ENCODE measurements at places on chromosomes 2 and 18.

DNA sequence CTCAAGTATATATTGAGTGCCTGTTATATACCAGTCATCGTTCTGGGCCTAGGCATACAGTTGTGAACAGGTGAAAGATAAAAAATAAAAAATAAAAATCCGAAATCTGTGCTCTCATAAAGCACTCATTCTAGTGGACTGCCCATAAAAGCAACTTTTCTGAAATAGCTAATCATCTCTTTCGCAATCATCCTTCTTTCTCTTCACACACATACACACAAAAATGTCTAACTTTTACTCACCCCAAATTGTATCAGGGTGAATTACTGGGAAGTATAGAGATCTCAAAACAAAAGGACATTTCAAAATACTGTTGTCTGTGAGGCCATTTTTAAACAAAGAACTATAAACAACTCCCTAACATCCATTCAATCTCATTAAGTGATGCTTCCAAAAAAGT lies 29.6 kb upstream of the ORC2 start:
- DNase-seq, result peak; percentile 28

GRCh38 chr2:160417745-160418397 lies 75.7 kb downstream of the RBMS1 start:
- DNase-seq, result peak; percentile 94

- no peak for DNase-seq
Observed at GRCh38 chr2:47346638-47347037, 56.3 kb upstream of the MSH2 start.

- DNase-seq, result no peak
Observed at GRCh38 chr18:24364177-24364576, 33.4 kb downstream of the OSBPL1A start.

DNA sequence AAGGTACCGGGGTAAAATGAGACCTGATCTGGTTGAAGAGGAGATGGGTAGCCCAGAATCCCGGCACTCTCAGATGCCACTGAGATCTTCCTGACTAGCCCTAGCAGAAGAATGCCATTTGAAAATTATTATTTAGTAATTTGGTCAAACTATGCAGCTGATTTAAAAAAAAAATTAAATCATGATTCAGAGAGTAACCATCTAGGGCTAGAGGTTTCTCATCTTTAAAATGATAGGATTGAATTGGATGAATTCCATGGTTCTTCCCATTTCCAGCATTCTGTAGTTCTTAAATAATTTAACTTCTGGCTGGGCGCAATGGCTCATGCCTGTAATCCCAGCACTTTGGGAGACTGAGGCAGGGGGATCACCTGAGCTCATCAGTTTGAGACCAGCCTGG lies 106.1 kb downstream of the MYO1B start:
- peak; percentile 34 for DNase-seq

DNA sequence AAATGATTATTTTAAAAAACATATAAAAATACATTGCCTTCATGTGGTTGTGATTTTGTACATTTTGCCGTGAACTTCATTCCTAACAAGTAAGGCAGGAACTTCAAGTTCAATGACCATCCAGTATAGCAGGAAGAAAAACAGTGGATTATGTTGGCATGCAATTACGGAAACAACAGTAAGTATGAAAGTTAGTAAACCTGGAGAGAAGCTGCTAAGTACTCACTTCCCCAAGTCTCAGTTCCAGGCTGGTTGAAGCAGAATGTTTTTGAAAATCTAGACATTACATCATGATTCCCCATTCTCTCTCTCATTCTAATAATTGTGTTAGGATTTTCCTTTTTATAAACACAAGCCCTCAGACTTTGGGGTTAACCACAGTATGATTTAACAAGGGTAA lies 987.1 kb upstream of the KLHL29 start:
- no peak for DNase-seq

GRCh38 chr18:76982038-76982437 lies 150.5 kb downstream of the MBP start:
- no peak for DNase-seq

DNA sequence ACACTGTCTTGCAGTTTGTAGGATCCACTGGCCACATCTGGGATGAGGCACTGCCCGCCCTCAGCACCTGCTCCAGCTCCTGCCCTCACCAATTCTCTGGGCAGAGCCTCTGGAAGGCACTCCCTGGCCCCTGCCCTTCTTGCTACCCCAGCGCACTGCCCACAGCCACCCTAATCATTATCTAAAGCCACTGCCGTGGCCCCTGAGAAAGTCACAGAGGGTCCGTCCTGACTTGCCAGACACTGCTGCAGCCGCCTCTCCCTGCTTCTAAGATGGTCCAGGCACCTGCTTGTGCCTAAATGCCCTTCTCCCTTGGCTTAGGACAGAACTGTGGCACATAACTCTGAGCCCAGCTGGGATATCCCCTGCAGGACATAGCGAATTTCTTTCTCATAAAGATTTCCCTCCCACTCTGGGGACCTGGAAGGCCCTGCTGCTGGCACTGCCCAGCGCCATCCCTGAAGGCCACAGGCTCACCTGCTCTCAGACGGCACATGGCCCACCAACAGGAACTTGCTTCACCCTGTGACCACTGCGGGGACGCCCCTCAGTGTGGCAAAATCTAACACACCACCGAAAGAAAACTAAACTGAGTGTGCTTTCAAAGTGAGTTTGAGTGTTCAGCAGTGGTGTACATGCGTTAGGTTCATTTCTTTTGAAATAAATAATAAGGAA lies 244.9 kb downstream of the HDAC4 start:
- DNase-seq, result no peak

- DNase-seq, result no peak
Observed at GRCh38 chr2:128362176-128362888, 43.7 kb upstream of the HS6ST1 start.

GRCh38 chr18:73043611-73044010 lies 175.8 kb upstream of the NETO1 start:
- DNase-seq, result no peak

GRCh38 chr2:149064365-149064841 lies 25.9 kb downstream of the LYPD6B start:
- DNase-seq, result no peak

GRCh38 chr18:23592911-23593310 lies 6.6 kb upstream of the NPC1 start:
- no peak for DNase-seq

- DNase-seq, result no peak
Observed at GRCh38 chr2:118119158-118119727, 31.0 kb downstream of the INSIG2 start.

DNA sequence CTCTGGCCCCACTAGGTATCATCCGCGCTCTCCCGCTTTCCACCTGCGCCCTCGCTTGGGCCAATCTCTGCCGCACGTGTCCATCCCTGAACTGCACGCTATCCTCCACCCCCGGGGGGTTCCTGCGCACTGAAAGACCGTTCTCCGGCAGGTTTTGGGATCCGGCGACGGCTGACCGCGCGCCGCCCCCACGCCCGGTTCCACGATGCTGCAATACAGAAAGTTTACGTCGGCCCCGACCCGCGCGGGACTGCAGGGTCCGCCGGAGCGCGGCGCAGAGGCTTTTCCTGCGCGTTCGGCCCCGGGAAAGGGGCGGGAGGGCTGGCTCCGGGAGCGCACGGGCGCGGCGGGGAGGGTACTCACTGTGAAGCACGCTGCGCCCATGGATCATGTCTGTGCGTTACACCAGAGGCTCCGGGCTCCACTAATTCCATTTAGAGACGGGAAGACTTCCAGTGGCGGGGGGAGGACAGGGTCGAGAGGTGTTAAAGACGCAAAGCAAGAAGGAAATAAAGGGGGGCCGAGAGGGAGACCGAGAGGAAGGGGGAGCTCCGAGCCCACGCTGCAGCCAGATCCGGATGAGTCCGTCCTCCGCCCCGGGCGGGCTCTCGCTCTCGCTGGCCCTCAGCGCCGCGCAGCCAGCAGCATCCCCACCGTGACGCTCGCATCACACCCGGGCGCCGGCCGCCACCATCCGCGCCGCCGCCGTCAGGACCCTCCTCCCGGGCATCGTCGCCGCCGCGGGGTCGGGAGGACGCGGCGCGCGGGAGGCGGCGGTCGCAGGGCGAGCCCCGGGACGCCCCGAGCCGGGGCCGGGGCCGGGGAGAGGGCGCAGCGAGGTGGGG lies 664 bp downstream of the NETO1 start:
- DNase-seq, result no peak

DNA sequence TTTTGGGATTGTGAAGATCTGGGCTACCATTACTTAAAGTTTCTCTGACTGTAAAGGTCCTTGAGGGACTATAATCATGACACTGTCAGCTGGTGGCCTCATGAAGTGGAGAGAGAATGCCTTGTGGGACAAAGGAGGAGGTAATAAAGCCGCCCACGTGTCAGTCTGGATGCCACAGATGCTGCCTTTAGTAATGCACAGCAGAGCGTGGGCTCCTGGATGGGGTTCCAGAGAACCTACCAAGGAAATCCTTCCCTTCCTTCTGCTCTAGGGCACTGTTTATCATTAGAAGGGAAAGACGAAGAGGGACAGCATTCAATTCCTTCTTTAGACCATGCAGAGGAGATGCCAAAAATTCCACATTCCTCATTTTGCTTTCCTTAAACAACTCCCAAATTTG lies 63.5 kb downstream of the COL5A2 start:
- DNase-seq, result peak; percentile 41

- peak; percentile 32 for DNase-seq
Observed at GRCh38 chr18:7467708-7468466, 99.2 kb upstream of the PTPRM start.

GRCh38 chr2:121836611-121837010 lies 81.2 kb downstream of the TSN start:
- DNase-seq, result no peak

GRCh38 chr2:74862020-74862964 lies 28.4 kb downstream of the HK2 start:
- no peak for DNase-seq

DNA sequence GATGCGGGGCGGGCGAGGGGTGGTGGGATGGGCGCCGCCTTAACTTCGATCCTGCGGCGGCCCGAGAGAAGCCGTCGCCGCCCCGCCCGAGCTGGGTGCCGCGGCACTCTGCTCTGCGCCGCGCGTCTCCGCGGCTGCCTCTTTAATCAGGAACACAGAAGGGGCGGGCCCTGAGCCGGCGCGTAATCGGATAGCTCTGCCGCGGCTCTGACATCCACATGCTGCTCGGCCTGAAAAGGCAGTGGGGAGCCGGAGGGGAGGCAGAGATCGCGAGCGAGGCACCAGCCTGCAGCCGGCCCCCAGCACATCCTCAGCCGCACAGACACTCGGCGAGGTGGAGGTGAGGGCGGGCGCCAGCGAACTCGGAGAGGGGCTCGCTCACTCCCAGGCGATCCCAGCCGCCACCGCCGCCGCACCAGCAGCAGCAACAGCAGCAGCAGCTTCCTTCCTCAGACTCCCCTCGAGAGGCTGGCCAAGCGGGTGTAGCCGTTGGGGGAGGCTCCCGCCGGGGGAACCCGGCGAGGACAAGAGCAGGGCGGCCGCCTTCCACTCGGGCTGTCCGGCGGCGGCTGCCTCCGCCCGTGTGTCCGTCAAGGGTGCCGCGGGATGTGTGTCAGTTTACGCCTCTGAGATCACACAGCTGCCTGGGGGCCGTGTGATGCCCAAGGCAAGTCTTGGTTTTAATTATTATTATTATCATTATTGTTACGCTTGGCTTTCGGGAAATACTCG lies at the start of gene NRP2:
TSS of gene NRP2 (plus strand) at position 263 of the 732 bp plus-strand sequence. CDS start 790 bp downstream, outside the sequence.
- DNase-seq, result peak; percentile 76

DNA sequence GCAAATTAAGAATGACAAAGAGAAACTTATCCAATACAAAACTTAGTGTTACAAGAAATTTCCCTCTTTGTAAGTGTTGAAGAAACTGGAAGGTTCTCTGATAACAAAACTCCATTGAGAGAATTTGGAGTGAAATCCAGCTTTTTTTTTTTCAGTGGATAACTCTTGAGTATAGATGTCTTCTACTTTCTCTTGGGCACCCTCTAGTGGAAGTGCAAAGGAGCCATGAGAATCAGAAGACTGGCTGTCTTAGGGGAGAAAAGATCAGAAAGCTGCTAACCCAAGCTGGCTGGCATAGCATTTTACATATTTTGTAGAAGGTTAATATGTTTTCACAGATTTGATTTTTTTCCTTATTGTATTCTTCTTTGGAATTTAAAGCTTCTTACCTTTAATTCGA lies 138.8 kb upstream of the SATB2 start:
- DNase-seq, result peak; percentile 24

GRCh38 chr2:140892436-140892835 lies 1238.4 kb downstream of the LRP1B start:
- DNase-seq, result peak; percentile 20

DNA sequence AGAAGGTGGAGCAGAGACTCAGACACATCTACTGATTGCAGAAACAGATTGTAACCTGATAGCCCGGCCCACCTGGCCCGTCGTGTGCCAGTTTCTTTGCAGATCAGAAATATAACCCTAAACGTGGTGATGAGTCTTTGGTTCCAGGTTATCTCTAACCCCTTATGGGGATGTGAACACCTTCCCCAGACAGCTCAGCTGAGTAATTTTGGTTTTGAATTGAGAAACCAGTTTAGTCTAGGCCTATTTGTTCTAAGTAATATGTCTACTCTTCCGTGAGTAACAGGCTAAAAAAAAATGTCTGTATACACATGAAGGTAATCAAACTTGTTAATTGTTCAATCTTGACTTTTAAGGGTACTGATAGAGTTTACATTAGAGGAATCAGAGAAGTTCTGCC lies 35.7 kb downstream of the RASGRP3 start:
- DNase-seq, result no peak

GRCh38 chr18:58128381-58129374 lies 84.7 kb downstream of the NEDD4L start:
- DNase-seq, result no peak

- no peak for DNase-seq
Observed at GRCh38 chr2:36919041-36919837, 47.1 kb downstream of the STRN start.

DNA sequence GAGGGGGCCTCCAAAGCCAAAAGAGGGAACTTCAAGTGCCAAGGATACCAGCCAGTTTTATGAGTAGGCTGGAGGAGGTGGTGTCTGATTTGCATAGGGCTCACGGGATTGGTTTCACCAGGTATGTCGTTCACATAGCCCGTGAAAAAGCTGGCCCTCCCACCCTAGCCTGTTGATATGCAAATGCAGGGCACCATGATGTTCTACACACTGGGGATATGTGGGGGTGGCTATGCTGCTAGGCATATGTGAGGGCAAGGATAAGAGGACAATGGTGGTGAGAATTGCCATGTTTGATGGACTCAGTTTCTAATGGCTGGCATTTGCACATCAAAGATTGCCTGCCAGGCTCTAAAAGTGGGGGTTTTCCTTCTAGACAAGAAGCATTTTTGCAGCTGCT lies 378.6 kb downstream of the DPP10 start:
- DNase-seq, result no peak

DNA sequence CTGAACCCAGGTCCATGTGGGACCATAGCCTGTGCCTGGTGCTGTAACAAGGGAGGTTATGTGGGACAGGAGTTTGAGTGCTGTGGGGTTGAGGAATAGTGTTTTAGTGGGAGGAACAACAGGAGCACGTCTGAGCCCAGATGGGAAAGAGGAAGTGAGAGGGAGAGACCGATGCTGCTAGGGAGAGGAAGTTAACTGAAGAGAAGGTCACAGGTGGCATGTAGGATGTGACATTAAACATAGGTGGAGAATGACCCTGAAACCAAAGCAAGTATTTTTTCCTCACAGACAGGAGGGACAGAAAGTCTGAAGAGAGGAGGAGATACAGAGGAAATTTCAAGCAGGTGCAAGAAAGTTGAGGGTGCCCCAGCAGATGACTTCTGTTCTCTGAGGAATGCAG lies 87.8 kb downstream of the ACOXL start:
- DNase-seq, result no peak

- DNase-seq, result no peak
Observed at GRCh38 chr18:39299152-39299551, 1733.6 kb upstream of the CELF4 start.

Measured in fibroblast of mammary gland (primary cell).